ENCODE measurements at places on chromosomes 3 and 15. TPM values are rescaled to one million over a fixed set of nuclear protein-coding genes. Genes with fewer than 3 reads are reported as not detected.

DNA sequence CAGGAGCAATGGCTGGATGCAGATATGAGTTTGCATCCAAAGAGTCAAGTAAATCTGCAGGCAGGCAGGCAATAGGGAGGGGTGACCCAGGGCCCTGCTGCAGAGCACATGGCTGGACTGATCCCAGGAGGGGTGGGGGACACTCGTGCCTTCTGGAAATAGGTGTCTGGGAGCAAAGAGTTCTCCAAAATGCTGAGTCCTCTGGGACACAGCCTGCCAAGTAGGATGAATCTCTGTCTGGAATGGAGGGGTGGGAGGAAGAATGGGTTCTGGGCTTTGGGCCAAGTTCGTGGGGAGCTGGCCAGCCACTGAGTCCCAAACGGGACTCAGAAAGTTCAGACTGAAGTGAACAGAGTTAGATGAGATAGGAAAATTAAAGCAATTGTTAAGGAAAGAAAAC, 214.5 kb downstream of the MTHFS start:
- peak; percentile 67 for DNase-seq

- peak; percentile 55 for DNase-seq
Observed at GRCh38 chr3:9787714-9788113, 4.6 kb downstream of the TADA3 start.

DNA sequence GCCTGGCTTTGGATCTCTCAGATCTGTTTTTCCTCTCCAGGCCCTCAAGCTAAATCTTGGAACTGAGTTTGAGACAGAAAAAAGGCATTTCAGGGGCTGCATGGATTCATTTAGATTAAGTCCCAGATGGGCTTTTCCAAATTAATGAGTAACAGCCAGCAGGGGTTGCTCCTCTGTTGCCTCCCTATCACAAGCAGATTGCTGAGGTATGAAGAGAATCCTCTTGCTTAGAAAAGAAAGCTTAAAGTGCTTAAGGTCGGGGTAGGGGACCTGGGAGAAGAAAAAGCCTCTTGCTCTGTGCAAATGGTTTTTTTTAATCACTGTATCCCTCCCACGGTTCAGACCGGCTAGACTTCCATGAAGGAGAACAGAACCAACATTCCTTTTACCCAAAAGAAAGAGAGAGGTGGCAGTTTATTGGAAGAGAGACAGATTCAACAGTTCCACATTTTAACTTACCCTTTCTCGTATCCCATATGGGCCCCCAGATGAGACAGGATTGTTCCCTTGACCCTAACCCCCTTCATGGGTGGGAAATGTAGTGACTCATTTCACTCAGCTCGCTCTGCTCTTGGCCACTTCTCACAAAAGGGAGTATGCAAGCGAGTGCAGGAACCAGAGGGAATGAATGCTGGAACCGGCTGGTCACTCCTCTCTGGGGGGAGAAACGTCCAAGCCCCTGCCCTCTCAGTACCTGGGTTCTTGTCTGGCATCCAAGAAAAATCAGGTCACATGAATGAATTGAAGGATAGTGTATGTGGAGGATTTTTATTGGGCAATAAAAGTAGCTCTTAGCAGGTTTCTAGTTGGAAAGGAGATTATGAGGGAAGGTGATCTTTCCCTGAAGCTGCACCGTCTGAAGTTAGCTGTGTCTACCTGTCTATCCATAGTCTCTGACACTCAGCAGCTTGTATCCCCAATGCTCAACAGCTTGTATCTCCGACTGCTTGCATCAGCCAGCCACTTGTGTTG, 745.2 kb downstream of the SI start:
- DNase-seq: no peak

The RBM15B gene
- 35.7 TPM for total RNA-seq

The MED12L gene
- total RNA-seq: 4.9 TPM

All from fibroblast of lung (primary cell).